CD4-positive, alpha-beta T cell (primary cell): ENCODE measurements at places on chromosomes 2 and 18. TPM values are rescaled to one million over a fixed set of nuclear protein-coding genes. Genes with fewer than 3 reads are reported as not detected.
A peak's percentile ranks its signal among the peaks of the same experiment; 100 is the strongest.

The PROKR1 gene
- not detected for total RNA-seq

The SERPINB10 gene
- total RNA-seq: not detected

- DNase-seq: no peak
Measured at GRCh38 chr2:10235099-10235908, 67.4 kb upstream of the HPCAL1 start.

GRCh38 chr2:8514274-8514662, 167.6 kb upstream of the ID2 start:
- DNase-seq: no peak

DNA sequence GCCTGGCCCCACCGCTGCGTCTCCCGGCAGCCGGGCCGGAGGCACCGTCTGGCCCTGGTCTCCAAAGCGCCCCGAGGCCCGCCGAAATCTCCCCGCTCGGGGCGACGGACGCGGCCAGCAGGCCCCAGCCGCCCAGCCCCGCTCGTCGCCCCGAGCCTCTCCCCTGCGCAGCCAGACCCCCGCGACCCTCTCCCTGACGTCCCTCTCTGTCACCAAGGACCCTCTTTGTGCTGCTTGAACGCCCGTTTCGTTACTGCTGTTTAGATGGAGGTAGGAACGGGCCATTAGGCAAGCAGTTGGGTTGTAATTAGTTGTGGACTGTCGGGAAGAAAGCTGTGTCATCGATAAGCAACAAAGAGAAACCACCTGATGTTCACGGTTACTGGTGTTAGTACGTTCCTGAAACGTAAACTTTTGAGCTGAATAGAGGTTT, 686 bp downstream of the UBXN4 start:
- DNase-seq: peak; percentile 71
